ENCODE measurements at places on chromosomes 5 and 9.
A peak's percentile ranks its signal among the peaks of the same experiment; 100 is the strongest.

- no peak for DNase-seq
These were observed 4.0 kb upstream of the EHMT1 start for GRCh38 chr9:137614631-137615386.

DNA sequence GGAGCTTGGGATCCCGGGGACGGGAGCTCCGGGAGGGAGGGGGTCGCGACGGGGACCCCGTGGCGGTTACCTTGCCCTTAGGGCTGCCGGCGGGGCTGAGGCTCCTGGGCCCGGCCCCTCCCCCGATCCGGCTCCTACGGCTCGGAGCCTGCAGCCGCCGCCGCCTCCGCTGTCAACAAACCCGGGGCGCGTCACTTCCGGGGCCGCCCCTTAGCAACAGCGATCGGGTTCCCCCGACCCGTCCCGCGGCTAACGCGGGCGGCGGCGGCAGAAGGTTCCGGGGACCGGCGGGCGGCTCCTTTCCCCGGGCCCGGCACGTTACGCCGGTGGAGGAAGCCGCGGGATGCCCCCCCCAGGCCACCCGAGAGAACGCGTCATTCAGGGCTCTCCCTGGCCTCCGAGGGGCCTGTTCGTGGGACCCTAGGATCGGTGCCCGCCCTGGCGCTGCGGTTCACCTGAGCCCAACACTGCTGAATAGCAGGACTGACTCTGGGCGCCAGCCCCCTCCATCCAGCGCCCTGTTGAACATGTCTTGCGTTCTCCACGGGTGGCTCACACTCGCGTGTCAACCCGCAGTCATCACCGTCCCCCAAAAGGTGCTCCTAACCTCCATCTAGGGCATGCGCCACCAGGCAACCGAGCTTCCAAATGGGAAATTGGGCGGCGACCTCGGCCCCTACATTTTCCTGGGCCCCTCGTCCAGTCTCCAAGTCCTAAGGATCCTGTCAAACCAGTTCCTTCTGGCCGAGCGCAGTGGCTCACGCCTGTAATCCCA, at the start of gene ZER1:
ZER1 (minus strand) TSS at position 183 of the 775 bp plus-strand sequence. CDS start 16,362 bp downstream, outside the sequence.
- DNase-seq, result peak; percentile 87

DNA sequence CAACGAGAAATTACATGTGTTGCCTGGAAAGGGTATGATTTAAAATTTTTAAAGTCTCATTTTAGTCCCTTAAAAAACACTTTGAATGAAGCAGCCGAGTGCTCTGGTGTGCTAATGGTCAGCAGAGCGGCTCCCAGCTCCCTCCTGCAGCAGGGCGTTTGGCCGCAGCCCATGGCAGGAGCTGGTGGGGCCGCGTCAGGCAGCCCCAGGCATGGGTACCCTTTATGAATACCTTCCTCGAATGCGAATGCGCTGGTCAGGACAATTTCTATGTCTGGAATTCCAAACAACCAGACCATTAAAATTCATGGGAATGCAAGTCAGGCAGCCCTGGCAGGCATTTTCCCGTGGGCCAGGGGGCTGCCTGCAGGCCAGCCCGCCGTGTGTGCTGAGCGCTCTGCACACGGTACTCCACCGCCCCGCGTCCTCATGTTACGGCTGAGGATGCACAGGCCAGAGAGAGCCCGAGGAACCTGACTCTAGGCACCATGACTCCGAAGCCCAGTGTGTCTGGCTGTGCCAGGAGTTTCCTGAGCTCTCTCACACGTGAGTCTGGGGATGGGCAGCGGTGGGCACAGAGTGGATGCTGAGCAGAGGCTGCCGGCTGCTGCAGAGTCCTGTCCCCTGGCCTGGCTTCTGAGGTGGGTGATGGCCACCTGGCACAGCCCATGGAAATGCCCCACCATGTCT, 123.7 kb downstream of the WNK2 start:
- no peak for DNase-seq

- DNase-seq, result no peak
These were observed 758.5 kb upstream of the EDIL3 start for GRCh38 chr5:85143138-85143537.

GRCh38 chr5:169067751-169068173, 233.2 kb downstream of the SLIT3 start:
- no peak for DNase-seq

DNA sequence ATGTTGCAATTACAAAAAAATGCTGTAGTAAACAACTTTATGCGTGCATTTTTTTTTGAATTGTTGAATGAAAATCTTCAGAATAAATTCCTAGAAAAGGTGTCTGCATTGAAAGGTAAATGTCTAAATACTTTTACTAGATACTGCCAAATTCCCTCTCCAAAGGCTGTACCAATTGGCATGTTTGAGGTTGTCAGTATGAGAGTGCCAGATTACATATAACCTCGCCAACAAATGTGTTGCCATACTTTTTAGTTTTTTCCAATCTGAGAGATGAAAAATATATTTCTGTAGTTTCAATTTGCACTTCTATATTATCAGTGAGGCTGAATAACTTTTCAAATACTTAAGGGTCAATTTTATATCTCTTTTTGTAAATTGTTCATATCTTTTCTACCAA, 261.5 kb upstream of the TARS1 start:
- DNase-seq, result no peak

GRCh38 chr9:20701060-20701459, 17.0 kb downstream of the FOCAD start:
- no peak for DNase-seq

DNA sequence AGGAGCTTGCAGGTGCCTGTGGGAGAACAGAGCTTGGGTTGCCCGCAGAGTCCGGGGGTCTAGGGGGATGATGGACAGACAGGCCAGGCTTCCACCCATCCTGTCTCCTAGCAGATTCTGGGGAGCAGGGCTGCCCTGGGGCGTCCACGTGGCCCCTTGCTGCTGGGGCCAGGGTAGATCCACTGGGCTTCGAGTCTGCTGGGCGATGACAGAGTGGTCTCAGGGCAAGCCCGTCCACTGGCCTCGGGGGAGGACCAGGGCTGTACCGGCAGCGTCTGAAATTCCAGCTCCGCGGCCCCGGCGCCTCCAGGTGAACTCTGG, 124.2 kb upstream of the IRX4 start:
- no peak for DNase-seq

- DNase-seq, result no peak
These were observed 20.2 kb downstream of the ADAMTS6 start for GRCh38 chr5:65461490-65461889.

DNA sequence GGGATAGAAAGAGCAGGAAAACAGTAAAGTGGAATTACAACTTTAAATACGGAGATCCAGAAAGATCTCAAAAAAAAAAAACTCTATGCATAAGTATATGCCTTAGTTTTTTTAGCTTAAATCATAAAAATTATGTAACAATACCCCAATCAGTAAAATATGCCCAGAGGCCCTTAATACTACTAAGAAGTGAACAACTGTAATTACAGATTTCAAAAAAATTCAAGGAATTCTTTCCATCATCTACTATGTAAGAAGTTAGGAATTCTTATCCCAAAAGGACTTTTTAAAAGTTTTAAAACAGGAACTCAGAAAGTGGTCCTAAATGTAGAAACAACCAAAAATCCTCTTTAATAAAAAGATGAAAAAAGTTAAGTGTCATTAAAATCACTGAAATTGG, 111.3 kb downstream of the SSBP2 start:
- DNase-seq, result no peak

GRCh38 chr9:113210815-113211214, 10.3 kb downstream of the FKBP15 start:
- DNase-seq, result no peak

DNA sequence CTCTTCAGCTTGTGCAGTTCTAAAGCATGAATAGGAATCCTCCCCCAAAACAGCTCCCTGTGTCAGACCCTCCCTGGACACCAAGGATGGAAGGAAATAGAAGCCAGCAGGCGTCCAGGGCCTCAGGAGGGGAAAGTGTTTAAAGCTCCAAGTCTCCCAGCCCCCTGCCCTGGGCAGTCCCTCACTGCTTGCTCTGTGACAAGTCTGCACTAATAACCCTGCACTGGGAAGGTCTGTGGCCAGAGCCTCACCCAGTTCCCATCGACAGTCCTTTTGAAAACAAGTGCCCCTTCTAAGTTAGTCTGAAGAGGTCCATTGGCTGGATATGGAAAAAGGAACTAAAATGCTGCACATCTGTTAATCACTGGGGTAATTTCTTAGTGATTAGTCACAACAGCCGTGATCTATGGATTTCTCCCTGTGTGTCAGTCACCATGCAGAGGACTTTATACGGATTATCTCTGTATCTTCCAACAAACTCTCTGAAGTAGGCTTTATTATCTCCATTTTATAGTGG, 195.3 kb downstream of the FBXL7 start:
- no peak for DNase-seq

DNA sequence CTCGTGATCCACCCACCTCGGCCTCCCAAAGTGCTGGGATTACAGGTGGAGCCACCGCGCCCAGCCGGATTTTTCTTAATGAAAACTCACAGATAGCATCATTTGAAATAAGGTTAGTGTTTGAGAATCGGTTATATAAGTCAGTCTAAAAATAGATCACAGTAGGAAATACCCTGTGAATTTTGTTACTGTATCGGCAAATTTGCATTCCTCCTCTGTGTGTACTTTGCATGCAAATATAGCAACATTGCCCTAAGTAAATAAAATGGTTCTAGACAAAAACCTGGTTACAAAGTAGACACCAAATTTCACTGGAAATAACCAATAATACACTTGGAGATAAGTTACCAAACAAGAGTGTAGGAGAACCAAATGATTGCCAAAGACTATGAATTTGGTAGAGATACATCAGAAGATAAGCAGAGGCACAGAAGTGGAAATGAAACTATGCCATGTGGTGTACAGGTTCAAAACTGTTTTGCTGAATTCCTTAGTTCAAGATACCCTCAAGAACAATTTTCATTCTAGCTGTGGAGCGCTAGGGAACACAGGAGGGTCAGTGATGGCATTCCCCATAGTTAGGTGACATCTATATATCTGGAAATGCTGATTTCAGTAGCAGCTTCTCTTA, 58.1 kb downstream of the ICE1 start:
- DNase-seq, result no peak
